Large intestine (tissue), 12 donors: ENCODE measurements at places on chromosomes 5 and 9. TPM values are rescaled to one million over a fixed set of nuclear protein-coding genes. Genes with fewer than 3 reads are reported as not detected.

The SPOUT1 gene
- 36.2 TPM for polyA plus RNA-seq

The LCN15 gene
- 14.0 TPM for polyA plus RNA-seq

The PRLR gene
- polyA plus RNA-seq: 56.0 TPM

The RORB gene
- 0.16 TPM for polyA plus RNA-seq

The TMEM215 gene
- polyA plus RNA-seq: 0.06 TPM

The NEURL1B gene
- 13.5 TPM for polyA plus RNA-seq

The FREM1 gene
- 10.0 TPM for polyA plus RNA-seq

The SLC34A3 gene
- polyA plus RNA-seq: 36.9 TPM

The PCAT7 gene
- 0.84 TPM for polyA plus RNA-seq

The HTR4 gene
- polyA plus RNA-seq: 4.7 TPM

The OR13C9 gene
- not detected for polyA plus RNA-seq

The HSPB3 gene
- 0.61 TPM for polyA plus RNA-seq
